CD4-positive, alpha-beta T cell treated with Interleukin-6 at 100 ng/mL for 8 hours (primary cell): ENCODE measurements at places on chromosomes 1 and 21.

DNA sequence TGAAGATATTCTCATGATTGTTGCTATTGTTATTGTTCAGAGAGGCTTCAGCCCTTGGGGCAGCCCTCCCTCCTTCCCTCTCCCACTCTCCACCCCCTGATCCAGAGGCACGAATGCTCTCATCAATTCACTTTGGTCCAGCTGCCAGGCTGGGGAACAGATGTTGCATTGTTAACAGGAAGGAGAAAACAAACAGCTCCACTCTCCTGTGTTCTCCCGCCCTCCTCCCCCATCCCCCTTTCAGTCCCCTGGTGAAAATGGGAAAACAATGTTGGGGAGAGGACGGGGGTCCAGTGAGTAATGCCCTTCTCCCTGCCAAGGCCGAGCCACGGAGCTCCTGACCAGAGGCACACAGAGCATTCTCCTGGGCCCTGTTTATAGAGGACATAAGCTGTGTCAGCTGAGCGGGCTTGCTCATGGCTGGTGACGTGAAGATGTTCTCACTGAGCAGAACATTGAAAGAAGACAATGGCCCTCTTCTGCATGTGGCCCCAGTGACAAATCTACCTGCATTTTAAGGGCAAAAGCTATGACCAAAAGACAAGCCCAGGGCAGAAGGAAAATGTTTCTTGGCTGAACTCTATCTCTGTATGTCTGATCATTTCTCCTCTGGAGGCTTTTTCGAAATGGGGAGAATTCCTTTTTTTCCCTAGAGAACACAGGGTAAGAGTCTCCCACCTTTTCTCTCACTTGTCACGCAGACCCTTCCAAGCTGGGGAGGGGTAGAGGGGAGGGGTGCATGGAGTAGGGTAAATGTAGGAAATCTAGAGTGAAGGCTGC, 111.7 kb downstream of the GLUL start:
- no peak for DNase-seq

DNA sequence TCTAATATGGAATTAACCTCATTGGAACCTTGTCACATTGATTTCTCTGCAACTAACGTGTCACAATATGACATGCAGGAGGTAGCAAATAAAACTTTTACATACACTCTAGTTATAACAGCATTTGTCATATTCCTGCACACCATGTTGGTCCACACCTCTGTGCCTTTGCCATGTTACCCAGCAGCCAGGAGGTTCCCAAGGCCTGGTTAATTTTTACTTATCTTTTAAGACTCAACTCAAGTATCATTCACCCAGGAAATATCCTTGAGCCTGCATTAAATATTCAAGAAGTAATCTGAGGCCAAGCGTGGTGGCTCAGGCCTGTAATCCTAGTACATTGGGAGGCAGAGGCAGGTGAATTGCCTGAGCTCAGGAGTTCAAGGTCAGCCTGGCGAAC, 447.2 kb upstream of the NR5A2 start:
- no peak for DNase-seq

DNA sequence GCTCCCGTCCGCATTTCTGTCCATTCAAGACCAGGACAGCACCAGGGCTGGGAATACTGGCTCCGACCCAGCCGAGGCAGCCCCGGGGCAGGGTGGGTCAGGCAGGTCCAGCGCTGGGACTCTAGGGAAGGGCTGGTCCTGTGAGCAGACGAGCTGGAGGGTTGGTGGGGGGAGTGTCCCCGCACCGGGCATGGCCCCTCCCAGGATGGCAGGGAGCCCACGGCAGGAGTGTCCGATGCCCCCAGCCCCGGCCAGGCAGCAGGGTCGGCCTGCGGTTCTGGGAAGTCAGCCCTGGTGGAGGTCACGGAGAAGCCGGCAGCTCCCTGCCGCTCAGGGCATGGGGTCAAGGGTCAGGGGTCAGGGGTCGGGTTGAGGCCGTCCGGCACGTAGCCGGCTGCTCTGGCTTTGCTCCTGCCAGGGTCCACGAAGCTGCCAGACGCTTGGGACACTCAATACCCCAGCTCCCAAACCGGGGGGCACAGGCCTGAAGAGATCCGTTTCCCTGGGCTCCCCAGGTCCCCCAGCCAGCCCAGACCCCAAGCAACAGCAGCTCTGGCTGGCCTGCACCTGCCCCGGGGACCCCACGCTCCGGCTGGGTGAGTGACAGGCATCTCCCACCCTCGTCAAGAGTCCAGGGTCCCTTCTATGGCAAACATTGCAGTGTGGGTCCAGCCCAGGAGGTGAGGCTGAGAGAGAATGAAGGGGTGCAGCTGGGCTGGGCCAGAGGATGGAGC, 6.7 kb downstream of the C1QTNF12 start:
- DNase-seq, result no peak

DNA sequence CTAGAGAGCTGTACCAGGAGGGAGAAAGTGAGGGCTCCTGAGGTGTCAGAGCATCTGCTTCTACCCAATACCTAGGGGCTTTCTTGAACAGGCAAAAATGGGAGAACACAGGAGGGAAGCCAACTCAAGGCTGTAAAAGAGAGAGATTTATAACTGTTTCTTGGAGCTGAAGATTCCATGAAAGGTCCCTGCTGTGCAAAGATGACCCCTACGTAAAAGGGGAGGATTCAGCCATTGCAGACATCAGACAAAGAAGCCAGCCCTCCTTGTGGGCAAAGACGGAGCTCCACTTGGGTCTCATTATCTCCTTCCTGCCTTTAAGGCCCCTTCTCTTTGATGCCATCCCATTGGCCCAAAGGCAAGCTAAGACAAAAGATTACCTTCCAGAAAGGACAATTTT, 524.1 kb upstream of the CAMK1G start:
- DNase-seq, result no peak

GRCh38 chr1:185733818-185734735, at the start of gene HMCN1:
HMCN1 (plus strand) TSS chr1:185734391; CDS start chr1:185734780, 389 bp downstream.
- peak; percentile 6 for DNase-seq

GRCh38 chr1:7150724-7151280, 365.5 kb downstream of the CAMTA1 start:
- DNase-seq, result no peak

DNA sequence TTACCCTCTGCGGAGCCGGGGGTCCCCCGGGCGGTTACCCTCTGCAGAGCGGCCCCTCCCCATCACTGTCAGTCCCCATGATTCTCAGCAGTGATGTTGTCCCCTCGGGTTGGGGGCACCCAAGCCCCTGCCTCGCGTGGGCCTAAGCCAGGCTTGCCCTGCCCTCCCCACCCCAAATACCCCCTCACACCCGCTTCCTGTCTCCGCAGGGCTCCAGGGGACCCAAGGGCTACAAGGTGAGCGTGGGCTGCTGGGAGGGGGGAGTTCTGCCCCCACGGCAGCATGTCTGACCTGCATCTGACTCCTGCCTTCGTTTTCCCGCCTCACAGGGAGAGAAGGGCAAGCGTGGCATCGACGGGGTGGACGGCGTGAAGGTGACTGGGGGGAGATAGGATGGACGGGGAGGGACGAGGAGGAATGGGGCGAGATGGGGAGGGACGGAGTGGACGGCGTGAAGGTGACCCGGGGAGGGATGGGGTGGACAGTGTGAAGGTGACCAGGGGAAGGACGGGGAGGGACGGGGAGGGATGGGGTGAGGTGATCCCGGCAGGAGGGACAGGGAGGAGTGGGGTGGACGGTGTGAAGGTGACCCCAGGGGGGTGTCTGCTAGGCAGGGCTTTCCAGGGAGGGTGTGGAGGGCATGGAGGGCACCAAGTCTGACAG, 8.6 kb downstream of the COL6A1 start:
- no peak for DNase-seq

DNA sequence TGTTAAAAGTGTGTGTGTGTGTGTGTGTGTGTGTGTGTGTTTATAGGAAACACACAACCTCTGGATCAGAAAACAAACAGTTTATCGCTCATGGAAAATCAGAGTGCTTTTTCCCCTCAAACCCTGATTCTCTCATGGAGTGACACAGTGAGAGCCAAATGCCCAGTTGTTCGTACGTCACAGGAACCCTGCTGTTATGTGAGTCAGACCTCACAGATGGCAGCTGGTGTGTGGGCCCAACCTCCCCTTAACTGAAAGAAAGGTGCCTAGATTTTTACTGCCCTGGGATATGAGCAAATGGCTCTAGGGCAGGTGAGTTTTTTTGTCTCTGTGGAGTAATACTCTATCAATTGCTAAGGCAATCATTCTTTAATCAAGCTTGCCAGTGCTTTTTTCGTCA, 1788.1 kb downstream of the BRINP3 start:
- no peak for DNase-seq

DNA sequence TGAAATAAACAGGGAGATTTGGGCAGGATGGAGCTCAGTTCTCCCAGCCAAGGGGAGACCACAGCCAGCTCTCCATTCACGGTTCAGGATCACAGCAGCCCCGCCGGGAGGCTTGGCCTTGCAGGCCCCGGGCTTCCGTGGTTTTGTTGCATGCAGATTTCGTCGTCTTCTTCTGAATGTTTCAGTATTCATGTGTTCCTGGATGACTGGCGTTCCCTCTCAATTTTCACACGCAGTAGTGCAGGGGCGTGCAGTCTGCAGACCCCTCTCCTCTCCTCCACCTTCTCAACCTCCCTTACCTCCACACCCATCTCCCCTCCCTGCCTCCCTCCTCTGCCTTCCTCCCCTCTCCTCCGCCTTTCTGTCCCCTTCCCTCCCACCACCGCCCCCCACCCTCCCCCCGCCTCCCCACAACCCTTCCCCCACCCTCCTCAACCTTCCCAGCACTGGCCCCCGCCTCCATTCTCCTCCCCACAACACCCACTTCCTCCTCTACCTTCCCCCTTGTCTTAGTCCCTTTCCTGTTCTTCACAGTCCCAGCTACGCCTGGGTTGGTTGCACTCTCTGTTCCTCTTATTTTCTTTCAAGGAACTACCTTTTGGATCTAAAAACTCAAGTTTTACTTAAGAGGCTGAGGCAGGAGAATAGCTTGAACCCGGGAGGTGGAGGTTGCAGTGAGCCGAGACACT, 8.4 kb upstream of the SLC19A1 start:
- DNase-seq, result peak; percentile 76

GRCh38 chr1:20390589-20391331, 95.2 kb downstream of the CAMK2N1 start:
- DNase-seq, result no peak

- DNase-seq, result no peak
Observed at GRCh38 chr1:10216090-10216749, 5.8 kb downstream of the KIF1B start.
